ENCODE measurements at places on chromosomes 6 and 20. TPM values are rescaled to one million over a fixed set of nuclear protein-coding genes. Genes with fewer than 3 reads are reported as not detected.

- H3K27me3 ChIP-seq, result no peaks in the 10 kb centered on the region
- no peak overlapping the region for H3K27ac ChIP-seq
- no peak for DNase-seq
- H3K36me3 ChIP-seq, result no peaks in the 10 kb centered on the region
Measured at GRCh38 chr20:7274870-7275269, 507.4 kb downstream of the BMP2 start.

DNA sequence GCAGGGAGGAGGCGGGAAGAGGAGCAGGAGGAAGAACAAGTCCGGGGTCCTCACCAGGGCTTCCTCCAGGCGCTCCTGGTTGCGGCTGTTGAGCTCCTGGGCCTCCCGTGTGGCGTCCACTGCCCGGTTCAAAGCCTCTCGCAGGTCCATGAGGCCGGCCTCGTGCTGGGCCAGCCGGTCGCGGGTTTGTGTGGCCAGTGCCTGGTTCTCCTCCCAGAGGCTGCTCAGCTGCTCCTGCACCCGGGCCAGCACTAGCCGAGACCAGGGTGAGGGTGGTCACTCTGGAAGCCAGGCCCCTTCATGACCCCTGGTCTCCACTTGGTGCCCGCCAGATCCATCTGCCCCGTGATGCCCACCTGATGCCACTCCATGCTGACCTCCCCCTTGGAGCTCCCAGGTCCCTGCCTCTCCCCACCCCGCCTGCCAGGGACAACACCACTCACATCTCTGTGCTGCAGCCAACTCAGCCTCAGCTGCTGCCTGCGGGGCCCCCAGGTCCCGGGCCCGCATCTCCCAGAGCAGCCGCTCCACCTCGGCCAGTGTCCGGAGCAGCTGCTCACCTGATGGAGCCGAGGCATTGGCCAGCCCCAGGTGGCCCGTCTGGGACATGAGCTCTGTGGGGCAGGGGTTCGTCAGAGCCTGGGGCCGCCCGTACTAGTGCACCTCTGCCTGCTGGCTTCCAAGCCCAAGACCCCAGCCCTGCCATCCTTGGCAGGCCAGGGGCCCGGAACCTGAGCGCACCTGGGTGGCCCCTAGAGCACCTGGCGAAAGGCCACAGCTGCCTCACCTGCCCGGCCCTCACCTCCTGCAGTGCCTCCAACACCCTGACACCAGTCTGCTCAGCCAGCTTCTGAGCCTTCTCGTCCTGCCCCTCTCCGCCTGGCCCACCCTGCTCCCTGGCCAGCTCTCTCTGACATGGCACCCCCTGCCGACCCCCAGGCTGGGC is 15.9 kb downstream of the ADRM1 start:
- no peaks in the 10 kb centered on the region for H3K36me3 ChIP-seq
- no peak for DNase-seq
- H3K4me3 ChIP-seq, result no peak overlapping the region
- H3K27me3 ChIP-seq, result no peaks in the 10 kb centered on the region
- H3K4me1 ChIP-seq, result no peaks in the 10 kb centered on the region

The LTA gene
- total RNA-seq, result 20.7 TPM

DNA sequence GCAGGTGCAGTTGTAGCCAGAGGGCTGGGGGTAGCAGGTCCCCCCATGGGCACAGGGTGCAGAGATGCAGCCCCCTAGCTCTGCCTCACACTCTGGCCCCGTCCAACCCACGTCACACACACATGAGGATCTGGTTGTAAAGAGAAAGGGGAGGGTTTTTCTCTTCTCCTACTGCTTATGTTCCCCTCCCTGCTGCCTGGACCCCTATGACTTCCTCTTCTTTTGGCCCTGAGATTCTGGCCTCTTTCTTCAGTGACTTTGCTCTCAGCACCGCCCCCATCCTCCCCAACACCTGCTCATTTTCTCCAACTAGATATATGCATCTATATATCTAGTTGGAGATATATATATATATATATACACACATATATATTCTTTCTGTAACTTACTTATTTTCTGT is 9.7 kb downstream of the NOTCH4 start:
- no peaks in the 10 kb centered on the region for H3K4me1 ChIP-seq
- H3K27ac ChIP-seq, result no peak overlapping the region
- no peak overlapping the region for H3K4me3 ChIP-seq
- DNase-seq, result no peak

- H3K27ac ChIP-seq, result no peak overlapping the region
- no peaks in the 10 kb centered on the region for H3K4me1 ChIP-seq
- DNase-seq, result no peak
- H3K36me3 ChIP-seq, result no peaks in the 10 kb centered on the region
Measured at GRCh38 chr6:142118925-142119324, 13.8 kb upstream of the GJE1 start.

GRCh38 chr6:100343316-100344077 is 121.2 kb downstream of the SIM1 start:
- no peaks in the 10 kb centered on the region for H3K36me3 ChIP-seq
- DNase-seq, result no peak
- no peak overlapping the region for H3K4me3 ChIP-seq

DNA sequence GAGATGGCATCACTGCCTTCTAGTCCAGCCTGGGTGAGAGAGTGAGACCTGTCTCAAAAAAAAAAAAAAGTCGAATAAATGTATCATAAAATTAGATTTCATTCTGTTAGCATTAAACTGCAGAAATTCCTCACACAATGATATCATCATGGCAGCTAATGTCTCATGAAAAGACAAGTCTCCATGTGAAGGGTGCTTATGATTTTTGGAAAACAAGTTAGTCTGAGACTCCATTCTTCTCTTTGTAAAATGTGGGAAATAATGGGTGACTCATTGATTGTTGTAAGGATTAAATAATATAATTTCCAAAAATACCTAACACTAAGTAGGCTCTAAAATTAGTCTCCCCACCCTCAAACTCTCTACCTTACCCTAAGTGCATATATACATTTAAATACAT is 49.6 kb upstream of the CDYL start:
- no peaks in the 10 kb centered on the region for H3K36me3 ChIP-seq
- no peak overlapping the region for H3K4me3 ChIP-seq
- no peaks in the 10 kb centered on the region for H3K4me1 ChIP-seq
- no peak for DNase-seq
- H3K27me3 ChIP-seq, result no peaks in the 10 kb centered on the region

GRCh38 chr6:46104209-46104608 is 25.6 kb upstream of the ENPP4 start:
- H3K4me1 ChIP-seq, result no peaks in the 10 kb centered on the region
- H3K27ac ChIP-seq, result no peak overlapping the region
- DNase-seq, result no peak
- no peak overlapping the region for H3K4me3 ChIP-seq
- H3K27me3 ChIP-seq, result no peaks in the 10 kb centered on the region

The GPLD1 gene
- 1.2 TPM for total RNA-seq

The MCCD1 gene
- not detected for total RNA-seq

GRCh38 chr6:132962936-132963868 is 148.8 kb downstream of the RPS12 start:
- no peak for DNase-seq
- H3K27me3 ChIP-seq, result no peaks in the 10 kb centered on the region
- H3K4me3 ChIP-seq, result no peak overlapping the region
- no peaks in the 10 kb centered on the region for H3K36me3 ChIP-seq
- H3K27ac ChIP-seq, result no peak overlapping the region
- no peaks in the 10 kb centered on the region for H3K4me1 ChIP-seq

The ZBTB22 gene
- total RNA-seq, result 30.1 TPM

The IL17A gene
- total RNA-seq, result not detected

The PROKR2 gene
- total RNA-seq, result not detected

- no peaks in the 10 kb centered on the region for H3K36me3 ChIP-seq
- no peak overlapping the region for H3K4me3 ChIP-seq
Measured at GRCh38 chr6:138805016-138805765, 9.3 kb downstream of the ECT2L start.

GRCh38 chr20:36110994-36111393 is 43.5 kb upstream of the EPB41L1 start:
- no peak overlapping the region for H3K4me3 ChIP-seq
- H3K27me3 ChIP-seq, result no peaks in the 10 kb centered on the region
- no peak overlapping the region for H3K27ac ChIP-seq
- no peaks in the 10 kb centered on the region for H3K4me1 ChIP-seq
